MG63 (cell line): ENCODE measurements at places on chromosomes 1 and 21.
A peak's percentile ranks its signal among the peaks of the same experiment; 100 is the strongest.

DNA sequence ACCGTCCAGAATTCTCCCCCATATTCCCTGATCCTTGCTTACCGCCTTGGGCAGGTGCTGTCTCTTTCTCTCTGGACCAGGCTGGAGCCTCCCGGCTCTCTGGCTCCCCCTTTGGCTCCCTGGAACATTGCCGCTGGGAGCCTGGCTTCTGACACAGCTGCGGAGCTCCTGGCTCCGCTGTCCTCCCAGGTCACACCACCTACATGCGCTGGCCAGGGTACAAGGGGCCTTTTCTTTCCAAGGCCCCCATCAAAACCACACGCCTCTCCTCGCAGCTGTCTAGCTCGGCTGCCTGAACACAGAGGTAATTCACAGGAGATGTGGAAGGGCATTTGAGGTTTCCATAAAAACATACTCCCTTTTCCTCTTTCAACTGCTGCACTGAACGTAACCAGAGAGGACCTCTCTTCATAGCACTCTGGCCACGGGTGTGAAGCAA lies 7.5 kb upstream of the ZNF648 start:
- peak; percentile 65 for DNase-seq

GRCh38 chr1:204960306-204961125 lies 82.5 kb upstream of the CNTN2 start:
- no peak for DNase-seq

- DNase-seq: no peak
Observed at GRCh38 chr1:150555971-150556865, 7.0 kb downstream of the ADAMTSL4 start.

DNA sequence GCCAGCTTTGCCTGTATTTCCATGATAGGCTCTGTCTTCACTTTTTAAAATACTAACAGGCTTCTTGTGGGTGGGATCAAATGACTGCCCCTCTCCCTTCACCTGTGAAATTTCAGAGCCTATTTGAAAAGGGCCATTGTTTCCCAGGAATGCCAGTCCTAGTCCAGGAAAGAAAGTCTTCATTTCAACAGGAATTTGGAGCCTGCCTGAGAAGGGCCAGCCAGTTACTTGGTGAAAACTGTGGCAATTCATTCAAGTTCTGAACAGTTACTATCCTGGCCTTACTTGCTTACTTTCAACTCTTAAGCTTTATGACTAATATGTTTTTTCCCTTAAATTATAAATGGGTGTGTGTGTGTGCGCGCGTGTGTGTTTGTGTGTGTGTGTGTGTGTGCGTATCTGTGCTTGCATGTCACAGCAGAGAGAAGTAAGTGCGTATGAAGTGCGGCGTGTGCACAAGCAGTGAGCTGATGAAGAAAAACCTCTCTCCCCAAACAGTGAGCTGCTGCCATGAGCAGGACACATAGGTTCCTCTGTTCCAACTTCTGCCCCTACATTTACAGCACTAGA lies 67.5 kb upstream of the RNPC3 start:
- DNase-seq: no peak

GRCh38 chr1:156260896-156261295 lies 13.0 kb upstream of the PAQR6 start:
- DNase-seq: no peak

- no peak for DNase-seq
Observed at GRCh38 chr1:116330846-116331245, 42.2 kb upstream of the ATP1A1 start.

DNA sequence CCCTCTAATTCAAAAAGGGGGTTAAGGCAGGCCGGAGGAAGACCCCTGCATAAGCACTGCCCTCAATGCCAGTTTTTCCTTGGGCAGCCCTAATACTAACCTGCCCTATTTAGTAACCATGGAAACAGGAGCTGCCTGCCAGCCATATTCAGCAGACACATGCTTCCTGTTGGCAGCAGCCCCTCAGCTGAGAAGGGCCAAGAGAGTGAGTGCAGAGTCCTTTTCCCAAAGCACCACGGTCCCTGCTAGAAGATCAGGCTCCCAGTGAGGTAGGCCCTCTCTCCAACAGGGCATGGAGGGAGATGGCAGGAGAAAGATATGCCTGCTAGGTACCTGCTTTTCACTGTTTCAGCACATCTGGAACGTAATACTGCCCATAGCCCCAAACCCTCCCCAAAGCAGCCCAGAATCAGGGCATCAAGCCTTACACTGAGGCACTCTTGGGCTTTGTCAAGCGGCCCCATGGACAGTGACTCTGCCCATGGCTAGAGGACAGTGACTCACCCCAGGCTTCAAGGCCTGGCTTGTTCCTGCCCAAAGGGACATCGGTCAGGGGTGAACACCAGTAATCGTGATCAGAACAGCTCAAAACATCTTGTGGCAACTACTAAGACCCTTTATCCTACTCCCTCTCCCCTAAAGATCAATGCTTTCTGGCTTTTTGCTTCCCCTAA lies 64.5 kb downstream of the BCAR3 start:
- peak; percentile 85 for DNase-seq

- DNase-seq: no peak
Observed at GRCh38 chr1:205434738-205435137, 12.9 kb upstream of the LEMD1 start.

- DNase-seq: no peak
Observed at GRCh38 chr1:78676347-78676982, 26.8 kb downstream of the IFI44 start.

- DNase-seq: no peak
Observed at GRCh38 chr1:45510972-45511527, 10.6 kb downstream of the PRDX1 start.

GRCh38 chr1:58063095-58063494 lies 483.4 kb downstream of the OMA1 start:
- DNase-seq: no peak

DNA sequence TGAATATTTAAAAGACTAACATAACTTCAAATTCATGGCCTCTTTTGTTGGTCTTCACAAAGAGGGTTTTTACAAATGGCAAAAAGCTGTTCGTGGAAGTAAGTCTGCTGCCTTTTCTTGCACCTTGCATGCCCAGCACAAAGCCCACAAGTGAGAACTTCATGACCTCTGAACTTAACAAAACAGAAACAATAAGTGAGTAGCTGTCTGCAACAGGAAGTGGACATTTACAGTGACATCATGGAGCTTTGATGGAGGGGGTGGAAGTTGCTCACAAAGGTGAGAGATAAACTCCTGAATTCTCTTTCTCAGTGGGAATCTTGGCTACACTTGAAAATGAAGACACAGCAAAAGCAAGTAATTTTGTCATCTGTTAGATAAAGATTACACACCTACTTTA lies 303.3 kb upstream of the DEPDC1 start:
- DNase-seq: no peak

DNA sequence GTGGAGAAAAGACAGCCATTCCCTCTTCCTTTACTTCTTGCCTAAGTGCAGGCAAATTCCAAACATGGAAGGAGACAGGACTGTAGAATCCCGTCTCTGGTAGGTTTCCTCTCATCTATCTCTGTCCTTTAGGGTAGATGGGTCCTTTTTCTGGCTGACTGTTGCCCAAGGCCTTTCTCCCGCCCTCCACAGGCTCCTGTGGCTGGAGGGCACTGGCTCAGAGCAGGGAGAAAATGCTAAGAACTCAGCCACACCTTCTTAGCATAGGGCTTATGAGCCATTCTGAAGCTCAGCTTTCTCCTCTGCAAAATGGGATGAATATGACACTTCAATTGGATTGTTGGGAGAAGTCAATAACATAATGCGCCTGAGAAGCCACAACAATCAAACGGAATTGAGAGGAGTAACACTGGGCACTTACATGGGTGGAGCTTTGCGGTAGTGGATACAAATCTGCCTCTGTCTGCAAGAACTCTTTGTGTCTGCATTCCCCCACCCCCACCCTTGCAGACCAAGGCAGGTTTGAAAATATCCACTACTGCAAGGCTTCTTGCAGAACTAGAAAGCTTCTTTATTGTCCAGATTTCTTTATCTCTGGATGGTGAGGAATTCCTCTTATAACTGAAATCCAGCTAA lies 94.7 kb downstream of the CSMD2 start:
- no peak for DNase-seq

DNA sequence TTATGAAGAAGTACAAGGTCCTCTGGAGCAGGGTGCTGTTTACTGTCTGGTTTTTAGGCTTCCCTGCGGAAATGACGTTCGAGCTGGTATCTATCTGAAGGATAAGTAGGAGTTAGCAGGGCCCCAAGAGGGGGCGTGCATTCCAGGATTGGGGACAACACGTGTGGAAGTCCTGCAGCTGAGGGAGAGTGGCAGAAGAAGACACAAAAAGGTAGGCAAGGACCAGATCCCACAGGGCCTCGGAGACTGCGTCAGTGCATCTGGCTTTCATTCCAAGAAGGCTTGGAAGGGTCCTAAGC lies 5.9 kb downstream of the RIMS3 start:
- no peak for DNase-seq
